ENCODE measurements at places on chromosomes 1 and 21.
A peak's percentile ranks its signal among the peaks of the same experiment; 100 is the strongest.

- DNase-seq: no peak
Observed at GRCh38 chr1:157967205-157967604, 26.2 kb upstream of the KIRREL1 start.

- no peak for DNase-seq
Observed at GRCh38 chr1:202397256-202397655, 48.8 kb downstream of the PPP1R12B start.

DNA sequence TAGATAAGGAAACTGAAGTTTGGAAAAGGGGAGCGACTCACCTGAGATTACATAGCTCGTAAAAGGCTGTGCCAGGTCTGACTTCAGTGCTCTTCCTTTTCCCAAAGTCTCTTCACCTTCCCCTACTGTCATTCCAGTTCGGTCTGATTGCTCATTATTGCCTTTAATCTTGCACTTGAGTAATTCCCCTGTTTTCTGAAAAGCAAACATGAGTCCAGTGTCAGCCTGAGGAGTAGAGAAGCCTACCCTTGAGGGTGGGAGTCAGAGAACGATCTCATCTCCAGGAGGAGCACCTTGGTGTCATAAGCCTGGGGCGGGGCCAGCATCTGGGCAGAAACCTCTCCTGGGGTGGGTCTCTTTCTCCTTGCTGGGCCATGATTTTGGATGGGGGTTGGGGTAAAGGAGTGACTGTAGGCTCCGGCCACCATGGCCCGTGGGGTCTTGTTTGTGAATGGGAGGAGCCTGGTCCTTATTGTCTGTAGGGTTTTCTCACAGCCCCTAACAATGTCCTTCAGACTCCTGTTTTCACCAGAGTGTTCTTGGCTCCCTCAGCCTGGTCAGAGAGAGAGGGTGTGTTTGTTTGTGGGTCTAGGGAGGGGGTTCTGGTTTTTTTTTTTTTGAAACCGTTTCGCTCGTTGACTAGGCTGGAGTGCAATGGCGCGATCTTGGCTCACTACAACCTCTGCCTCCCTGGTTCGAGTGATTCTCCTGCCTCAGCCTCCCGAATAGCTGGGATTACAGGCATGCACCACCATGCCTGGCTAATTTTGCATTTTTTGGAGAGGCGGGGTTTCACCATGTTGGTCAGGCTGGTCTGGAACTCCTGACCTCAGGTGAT is 6.0 kb downstream of the VANGL2 start:
- no peak for DNase-seq

- DNase-seq: no peak
Observed at GRCh38 chr21:31262728-31263127, 81.3 kb downstream of the TIAM1 start.

- no peak for DNase-seq
Observed at GRCh38 chr1:24311741-24312140, 7.4 kb upstream of the GRHL3 start.

GRCh38 chr1:198638441-198638840 is 399 bp upstream of the PTPRC start:
- no peak for DNase-seq

DNA sequence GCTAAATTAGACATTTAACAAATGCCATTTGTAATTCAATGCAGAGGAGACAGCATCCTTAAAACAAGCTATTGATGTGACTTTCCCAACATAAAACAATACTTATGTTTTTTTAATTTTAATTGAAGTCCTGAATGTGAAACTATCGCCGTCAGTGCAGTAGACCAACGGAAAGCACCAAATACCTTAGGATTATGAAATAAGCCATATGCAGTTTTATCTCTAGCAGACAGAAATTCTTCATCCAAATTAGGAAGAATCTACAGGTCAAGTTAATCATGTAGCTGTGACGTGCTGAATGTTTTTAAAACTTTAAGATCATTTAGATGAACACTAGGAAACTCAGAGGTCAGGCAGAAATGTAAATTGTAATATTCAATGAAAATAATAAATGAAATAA is 714 bp upstream of the ST6GALNAC5 start:
- DNase-seq: no peak

DNA sequence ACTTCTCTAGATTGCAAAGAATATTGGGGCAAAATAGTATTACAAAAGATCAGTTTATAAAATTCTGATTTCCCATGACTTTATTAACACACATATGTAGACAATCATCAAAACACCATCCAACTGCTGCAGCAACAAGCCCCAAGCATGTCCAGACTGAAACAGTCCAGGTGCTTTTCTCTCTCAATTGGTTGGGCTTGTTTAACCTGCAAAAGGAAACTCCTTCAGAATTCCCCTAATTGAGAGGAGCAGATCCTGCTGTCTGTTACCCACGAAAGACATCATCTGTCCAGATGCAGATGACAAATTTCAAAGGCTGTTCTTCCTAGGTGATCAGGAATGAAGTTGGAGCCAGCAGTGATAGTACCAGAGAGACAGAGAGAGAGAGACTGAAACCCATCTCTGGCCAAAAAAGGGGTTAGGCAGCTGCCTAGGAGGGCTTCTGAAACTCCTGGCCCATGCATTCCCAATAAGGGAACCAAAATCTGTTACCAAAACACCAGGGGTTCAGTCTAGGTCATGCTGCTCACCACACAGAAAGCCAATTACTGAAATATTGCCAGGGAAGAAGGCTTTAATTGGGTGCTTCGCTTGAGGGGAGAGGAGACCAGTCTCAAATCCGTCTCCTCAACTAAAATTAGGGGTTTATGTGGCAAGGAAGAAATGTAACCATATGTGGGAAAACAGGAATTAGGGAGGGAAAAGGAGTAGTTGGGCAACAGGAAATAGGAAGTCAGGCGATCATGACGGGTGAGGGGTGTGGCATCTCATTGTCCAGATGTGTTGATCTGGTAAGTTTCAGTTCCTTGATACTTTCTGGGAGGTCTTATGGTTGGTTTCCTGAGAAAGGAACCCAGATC is 34.7 kb upstream of the RGL1 start:
- DNase-seq: no peak

GRCh38 chr1:59104191-59104760 is 192.6 kb upstream of the FGGY start:
- no peak for DNase-seq

GRCh38 chr1:115748401-115749150 is 19.9 kb downstream of the CASQ2 start:
- peak; percentile 6 for DNase-seq

GRCh38 chr1:32878637-32879041 is 7.7 kb upstream of the HPCA start:
- no peak for DNase-seq

DNA sequence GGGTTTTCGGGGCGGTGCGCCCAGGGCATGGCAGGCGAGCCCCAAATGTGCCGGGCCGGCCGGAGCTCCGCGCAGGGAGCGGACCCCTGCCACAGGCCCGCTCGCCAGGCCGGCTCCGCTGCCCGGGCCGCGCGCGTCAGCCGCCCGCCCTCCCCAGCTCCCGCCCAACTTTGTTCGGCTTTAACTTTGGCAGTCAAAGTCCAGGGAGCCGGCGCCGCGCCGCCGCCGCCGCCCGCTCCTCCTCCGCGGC is 488 bp downstream of the SLC35D1 start:
- no peak for DNase-seq

- no peak for DNase-seq
Observed at GRCh38 chr21:42351626-42352440, 1.0 kb upstream of the TFF2 start.

DNA sequence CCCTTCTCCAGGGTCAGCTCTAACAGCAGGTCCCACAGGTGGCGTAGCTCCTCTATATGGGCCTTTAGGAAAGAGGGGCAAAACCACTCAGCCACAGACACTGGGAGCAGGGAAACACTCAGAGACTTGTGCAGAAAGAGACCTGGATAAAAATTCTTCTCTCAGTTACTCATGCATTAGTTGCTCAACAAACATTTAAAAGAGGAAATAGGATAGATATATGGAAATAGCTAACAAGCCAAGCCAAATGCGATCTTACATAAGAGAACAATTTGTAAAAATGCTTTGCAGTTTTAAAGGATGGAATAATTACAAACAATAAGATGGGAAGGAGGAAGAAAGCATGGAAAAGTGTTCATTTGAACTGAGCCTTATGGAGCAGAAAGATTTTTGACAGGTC is 4.9 kb downstream of the SPTA1 start:
- no peak for DNase-seq

GRCh38 chr1:179327196-179327595 is 33.6 kb downstream of the SOAT1 start:
- DNase-seq: no peak

DNA sequence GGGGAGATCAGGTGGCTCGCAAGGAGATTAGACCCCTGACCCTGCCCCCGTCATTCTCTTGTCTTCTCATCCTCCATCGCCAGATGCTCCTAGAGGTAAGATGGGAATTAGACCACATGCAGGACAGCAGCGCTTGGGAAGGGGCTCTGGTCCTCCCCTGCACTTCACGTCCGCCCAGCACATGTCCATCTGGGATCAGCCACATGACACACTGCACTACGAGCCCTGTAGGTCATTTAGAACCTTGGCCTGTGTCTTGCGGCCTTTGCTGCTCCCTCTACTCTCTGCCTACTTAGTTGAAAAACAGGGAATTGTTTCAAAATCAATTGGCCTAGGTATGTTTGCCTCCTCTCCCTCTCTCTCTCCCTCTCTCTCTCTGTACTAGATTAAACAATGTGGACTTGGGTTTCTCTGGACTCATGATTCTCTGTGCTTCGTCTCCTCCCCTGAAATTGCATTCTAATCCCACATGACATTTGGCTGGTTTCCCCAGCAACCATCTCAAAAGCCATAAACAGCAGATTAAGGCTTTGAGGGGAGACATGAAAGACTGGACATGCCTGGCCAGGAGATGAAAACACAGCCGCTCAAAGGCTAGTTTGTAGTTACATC is 3.8 kb upstream of the NCMAP start:
- DNase-seq: no peak

DNA sequence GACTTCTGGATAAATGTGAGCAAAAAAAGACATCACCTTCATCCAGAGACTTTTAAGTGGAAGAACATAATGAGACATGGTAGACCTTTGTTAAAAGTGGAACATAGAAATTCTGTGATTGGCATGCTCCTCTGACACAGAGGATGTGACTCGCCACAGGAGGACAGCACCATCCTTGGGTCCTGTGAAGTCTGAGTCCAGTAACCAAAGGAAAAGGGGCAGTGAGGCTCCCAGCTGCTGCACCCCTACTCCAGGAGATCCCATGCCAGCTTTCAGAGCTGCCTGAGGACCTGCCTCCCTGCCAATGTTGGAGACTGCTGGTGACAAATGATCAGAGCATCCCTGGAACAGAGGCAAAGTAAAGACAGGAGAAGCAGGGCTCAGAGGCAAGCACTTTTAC is 136.2 kb downstream of the BRINP2 start:
- no peak for DNase-seq

- DNase-seq: no peak
Observed at GRCh38 chr1:161076410-161076809, 6.7 kb upstream of the ARHGAP30 start.

DNA sequence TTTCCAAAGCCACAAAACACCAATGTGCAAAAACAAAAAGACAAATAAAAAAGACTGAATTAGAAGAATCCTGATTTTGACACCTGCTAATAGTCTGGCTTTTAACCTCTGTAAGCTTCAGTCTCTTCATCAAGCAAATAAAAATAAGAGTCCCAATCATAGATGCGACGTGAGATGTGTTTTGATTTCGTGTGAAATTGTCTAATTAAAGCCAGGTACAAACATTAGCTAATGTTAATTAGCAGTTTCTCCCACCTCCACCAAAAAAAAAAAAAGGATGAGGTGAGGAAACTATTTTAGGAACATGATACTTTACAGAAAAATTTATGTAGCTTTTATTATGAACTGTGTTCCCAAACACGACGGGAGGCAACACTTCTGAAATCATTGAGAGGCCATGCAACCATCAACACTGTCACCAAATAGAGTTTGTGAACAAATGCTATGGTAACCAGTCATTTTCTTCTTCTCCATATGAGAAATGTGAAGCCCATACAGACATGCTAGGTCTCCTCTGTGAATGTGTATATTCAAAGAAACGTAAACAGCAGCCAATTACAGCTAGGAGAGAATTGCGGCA is 6.7 kb upstream of the EVI5 start:
- peak; percentile 48 for DNase-seq

- DNase-seq: no peak
Observed at GRCh38 chr1:244962130-244962529, 97.8 kb upstream of the HNRNPU start.

DNA sequence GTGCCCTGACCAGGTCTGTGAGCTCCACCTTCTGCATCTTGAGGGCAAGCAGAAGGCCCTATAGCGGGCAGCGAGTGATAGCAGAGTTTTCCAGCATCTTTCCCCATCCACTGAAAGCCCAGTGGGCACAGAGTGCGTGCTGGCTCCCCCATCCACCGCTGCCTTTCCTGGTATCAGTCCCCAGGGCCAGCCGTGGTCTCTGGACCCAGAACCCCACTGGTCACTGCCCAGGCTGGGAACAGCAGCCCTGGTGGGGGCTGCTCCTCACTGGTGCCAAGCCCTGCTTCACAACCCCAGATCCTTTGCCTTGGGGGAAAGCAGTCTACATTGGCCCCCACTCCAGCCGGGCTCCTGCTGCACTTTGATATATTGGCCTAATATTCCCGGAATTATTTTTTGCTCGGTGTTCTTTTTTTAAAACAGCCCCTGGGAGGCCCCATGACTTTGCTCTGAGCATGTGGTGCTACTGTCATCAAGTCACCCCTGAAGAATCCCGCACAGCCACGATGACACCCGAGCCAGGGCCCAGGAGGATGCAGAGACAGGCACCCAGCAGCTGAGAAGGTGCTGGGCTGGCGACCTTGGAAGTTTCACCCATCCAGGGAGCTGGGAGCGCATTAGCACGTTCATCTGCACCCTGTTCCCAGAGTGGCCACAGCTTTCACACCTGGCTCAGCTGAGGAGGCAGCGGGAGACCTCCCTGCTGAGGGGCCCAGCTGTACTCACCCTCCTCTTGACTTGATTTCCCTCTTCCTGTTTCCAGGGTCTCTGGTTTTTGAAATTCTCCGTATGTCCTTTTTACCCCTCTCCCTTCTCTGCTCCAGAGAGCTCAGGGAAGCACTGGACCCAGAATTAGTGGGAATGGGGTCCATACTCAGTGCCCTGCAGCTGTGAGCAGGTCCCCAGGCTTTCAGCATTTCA is 56.9 kb downstream of the KLHDC7A start:
- DNase-seq: no peak

- no peak for DNase-seq
Observed at GRCh38 chr1:119409731-119410130, 5.2 kb upstream of the HSD3B2 start.

DNA sequence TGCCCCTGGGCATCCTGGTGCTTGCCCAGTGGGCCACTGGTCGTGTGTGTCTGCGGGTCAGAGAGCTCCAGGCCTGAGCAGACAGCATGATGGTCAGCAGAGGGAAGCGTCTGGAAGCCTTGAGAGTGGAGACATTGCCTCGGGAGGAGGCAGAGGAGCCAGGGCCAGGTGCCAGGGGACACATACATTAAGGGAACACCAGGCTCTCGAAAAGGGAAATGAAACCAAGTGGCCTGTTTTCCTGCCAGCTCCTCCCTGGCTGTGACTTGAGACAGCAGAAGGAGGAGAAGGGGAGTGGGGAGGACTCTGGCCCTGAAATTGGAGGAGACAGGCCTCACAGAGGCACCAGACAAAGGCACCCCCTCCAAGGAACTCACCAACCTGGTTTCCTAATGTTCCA is 62.4 kb upstream of the LRP8 start:
- DNase-seq: no peak
